ENCODE measurements at places on chromosomes 1 and 21. TPM values are rescaled to one million over a fixed set of nuclear protein-coding genes. Genes with fewer than 3 reads are reported as not detected.

GRCh38 chr21:28916150-28916893 is 76.4 kb downstream of the LTN1 start:
- DNase-seq = no peak

GRCh38 chr1:35883635-35884101 is 659 bp downstream of the AGO1 start:
- peak; percentile 73 for DNase-seq

DNA sequence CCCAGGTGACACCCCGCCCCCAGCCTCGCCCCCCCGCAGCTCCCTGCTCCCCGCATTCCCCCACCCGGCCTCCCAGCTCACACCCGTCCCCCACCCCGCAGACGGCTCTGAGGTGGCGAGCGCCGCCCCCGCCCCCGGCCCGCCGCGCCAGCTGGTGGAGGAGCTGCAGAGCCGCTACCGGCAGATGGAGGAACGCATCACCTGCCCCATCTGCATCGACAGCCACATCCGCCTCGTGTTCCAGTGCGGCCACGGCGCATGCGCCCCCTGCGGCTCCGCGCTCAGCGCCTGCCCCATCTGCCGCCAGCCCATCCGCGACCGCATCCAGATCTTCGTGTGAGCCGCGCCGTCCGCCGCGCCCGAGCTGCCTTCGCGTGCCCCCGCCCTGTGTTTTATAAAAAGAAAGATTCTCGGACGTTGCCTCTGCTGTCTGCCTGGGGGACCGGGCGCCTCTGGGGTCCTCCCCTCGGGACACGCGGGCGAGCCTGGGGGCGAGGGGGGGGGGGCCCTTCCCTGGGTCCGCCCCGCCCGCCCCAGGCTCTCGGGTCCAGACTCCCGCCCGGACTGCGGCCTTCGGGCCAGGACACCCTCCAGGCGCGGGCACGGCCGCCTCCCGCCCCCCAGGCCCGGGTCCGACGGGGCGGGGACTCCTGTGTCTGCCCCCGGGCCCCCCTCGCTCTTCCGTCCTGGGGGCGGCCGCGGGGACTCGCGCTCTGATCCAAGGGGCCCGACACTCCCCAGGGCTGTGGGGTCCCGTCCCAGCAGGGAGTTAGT is 1.6 kb upstream of the MMP23B start:
- peak; percentile 73 for DNase-seq

Gene PCBP3
- 5.5 TPM for total RNA-seq

DNA sequence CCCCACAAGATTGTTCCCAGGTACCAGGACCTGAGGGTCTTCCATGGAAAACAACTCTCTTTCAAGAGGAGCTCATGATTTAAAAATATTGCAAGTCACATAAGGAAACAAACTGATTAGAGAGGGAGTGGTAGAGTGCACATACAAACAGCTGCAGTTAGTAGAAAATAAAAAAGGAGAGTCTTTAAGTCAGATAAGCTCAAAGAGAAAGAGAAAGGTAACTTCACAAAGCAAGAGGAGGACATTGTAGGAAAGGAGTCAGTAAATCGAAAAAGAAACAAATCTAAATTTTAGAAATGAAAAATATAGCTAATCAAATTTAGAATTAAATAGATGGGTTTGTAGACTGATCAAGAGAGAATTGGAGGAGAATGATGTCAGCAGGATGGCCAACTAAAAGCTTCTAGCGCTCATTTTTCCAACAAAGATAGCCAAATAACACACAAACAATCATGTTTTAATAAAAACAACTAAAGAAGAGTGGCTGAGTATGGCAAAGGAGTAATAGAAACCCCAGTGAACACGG is 86.1 kb upstream of the CD53 start:
- no peak for DNase-seq

Data from type B pancreatic cell (in vitro differentiated cells).